Natural killer cell treated with Interleukin-12 subunit alpha and Interleukin-12 subunit beta and Interleukin-15 and Interleukin-18, amount 100 ng/mL, for 72 hours (primary cell): ENCODE measurements at places on chromosomes 12 and 14. TPM values are rescaled to one million over a fixed set of nuclear protein-coding genes. Genes with fewer than 3 reads are reported as not detected.

The SERPINA9 gene
- not detected for total RNA-seq

The PA2G4 gene
- total RNA-seq: 233 TPM

The CPM gene
- 3.7 TPM for total RNA-seq

GRCh38 chr12:13465635-13466034 lies 269.1 kb downstream of the EMP1 start:
- no peak for DNase-seq

DNA sequence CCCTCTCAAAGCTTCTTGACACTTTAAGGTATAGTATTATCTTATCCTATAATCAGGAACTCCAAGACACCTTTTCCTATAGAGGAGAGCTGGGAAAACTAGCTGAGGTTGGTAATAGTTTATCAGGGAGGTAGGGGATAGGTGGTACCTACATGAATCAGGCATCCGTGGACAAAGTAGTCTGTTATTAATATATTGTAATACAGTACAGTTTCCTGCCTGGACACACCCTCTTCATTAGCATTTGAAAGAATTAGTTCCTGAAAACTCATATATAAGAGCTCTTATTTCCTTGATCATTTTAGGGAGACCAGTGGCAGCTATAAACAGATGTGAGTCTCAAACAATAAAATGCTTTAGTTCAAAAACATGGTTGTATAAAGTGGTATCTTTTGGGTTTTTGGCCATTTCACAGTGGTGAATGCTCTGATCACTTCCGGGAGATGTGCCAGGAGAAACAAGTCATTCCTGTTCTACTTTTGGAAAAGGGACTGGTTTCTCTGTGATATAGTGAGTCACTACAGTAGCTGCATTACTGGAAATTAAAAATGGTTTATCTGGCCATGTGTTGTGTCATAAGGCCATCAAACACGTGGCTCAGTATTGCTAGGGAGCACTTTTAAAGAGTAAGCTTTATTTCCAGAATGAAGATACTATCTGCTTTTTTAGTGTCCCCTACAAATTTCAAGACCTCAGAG lies 98.1 kb downstream of the KLRB1 start:
- DNase-seq: no peak

GRCh38 chr12:70812136-70812535 lies 108.4 kb downstream of the PTPRR start:
- no peak for DNase-seq
